ENCODE measurements at places on chromosomes 7 and 10.

DNA sequence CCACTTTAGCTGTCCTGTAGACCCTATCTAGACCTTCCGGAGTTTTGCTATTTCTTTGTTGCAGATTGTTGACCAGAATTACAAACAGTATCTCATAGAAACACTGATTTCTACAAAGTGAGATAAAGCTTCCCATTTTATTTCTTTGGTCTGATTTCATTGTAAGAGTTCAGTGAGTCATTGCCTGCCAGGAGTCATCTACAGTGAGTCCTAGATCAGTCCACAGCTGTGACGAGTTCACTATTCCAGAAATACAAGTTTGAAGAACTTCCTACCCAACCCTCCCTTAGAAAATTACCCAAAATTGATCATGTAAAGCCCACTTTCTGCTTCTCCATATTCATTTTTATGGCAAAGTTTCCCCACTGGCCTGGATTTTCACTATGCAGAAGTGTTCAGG, 905.5 kb downstream of the CNTNAP2 start:
- no peak for ATAC-seq

GRCh38 chr7:2008936-2009540, 223.7 kb downstream of the MAD1L1 start:
- no peak for ATAC-seq

DNA sequence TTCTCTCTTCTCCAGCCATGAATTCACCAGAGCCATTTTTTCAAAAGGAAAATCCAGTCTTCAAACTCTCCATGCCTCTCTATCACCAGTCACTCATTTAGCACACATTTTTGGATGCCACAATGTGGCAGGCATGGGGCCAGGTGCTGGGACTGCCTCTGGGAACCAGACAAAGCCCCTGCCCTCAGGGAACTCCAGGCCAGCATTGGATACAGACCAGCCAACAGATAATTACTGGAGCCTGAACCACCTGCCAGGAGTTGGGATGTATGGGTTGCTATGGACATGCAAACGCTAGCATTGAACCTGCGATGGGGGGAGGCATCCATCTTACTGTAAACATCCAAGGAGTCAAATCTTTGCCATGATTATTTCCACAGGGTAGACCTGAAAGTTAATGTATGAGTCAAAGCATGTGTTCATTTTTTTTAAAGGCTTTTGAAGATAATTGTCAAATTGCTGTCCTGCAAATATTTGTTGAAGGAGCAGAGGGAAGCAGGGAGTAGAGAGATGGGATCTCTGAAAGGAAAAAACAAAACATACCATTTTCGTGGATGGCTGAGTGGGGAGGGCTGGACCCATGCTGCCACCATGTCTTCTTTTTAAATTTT, 43.2 kb downstream of the SRRM3 start:
- ATAC-seq = no peak

DNA sequence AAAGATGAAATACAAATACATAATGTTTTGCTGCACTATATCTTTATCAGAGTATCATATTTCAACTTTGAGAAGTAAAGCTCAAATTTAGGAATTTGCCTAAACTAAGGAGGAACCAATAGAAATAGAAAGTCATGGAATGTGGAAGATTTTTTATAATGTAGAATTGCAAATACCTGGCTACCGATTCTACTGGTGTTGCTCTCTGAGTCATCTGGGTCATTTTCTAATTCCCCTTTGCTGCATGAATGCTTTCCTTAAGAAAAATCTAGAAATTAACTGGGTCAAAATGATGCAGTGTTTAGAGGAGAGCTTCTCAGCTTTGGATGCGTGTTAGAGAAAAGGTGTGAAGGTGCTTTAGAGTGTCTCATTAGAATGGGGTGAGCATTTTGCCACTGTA, 568.9 kb upstream of the ANKRD30A start:
- ATAC-seq = no peak

DNA sequence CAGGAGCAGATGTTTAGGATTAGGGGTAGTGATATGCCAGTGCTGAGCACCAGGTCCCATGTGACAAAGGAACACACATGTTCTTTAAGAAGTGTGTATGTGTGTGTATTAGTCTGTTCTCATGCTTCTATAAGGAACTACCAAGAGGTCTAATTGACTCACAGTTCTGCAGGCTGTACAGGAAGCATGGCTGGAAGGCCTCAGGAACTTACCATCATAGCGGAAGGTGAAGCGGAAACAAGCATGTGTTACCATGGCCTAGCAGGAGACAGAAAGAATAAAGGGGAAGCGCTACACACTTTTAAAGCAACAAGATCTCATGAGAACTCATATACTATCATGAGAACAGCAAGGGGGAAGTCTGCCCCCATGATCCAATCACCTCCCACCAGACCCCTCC, 22.8 kb upstream of the PDZD8 start:
- ATAC-seq = no peak
